ENCODE measurements at places on chromosomes 13 and 19. TPM values are rescaled to one million over a fixed set of nuclear protein-coding genes. Genes with fewer than 3 reads are reported as not detected.

SWSAP1 gene
- total RNA-seq: 1.7 TPM

DACT3 gene
- total RNA-seq: 3.1 TPM

UBL5 gene
- 214 TPM for total RNA-seq

C13orf42 gene
- total RNA-seq: not detected

ZNF865 gene
- 11.4 TPM for total RNA-seq

COX6B2 gene
- 0.14 TPM for total RNA-seq

SULT2B1 gene
- total RNA-seq: not detected

DNA sequence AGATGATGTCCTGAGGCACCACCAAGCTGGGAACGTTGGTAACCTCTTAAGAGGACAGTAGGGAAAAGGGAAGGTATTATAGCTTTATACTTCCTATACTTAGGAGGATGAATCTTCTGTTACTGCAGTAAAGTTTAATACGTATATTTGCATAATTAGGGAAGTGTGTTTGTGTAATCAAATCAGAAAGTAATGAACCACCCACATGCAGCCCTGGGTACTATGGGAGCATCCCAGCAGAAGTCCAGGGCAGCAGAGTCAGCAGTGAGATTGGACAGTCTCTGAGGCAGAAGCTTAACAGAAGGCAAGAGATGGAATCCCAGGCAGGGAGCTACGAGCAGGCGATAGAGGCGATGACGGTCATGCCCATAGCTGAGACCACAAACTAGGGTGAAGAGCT is 12.5 kb downstream of the SAFB start:
- peaks cover 50% of the 10 kb centered on the region for H3K4me1 ChIP-seq
- no peak overlapping the region for H3K4me3 ChIP-seq
- no peak for DNase-seq
- no peaks in the 10 kb centered on the region for H3K27me3 ChIP-seq
- H3K27ac ChIP-seq: no peak overlapping the region

DNA sequence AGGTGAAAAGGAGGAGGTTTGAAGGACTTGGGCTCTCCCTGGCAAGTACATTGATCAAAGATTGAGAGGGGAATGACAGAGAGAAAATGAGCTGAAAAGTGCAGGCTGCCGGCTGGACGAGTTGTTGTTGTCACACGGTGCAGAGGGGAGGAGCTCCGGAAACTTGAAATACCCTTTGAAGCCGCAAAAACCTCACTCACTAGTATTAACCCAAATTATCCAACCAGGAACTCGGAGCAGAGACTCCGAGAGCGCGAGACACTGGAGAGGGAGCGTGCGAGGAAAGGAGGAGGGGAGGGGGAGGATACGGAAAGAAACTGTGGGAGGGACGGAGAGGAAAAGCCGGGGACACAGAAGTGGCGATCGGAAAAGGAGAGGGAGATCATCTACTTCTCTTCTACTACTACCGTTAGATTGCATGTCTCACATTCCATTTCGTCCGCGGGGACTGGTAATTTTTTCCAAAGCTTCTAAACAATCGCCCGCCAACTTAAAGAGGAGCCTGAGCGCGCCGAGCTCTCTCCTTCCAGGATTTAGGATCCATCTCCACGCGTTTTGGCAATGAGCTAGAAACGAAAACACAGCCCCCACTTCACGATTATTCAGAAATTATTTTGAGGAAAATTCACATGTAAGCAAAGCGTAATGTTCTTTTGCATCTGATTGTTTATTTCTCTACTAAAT is at the start of gene DACH1:
Gene DACH1 (minus strand): TSS at position 74 of the 684 bp plus-strand sequence.
- peak within 1 kb of the TSS; percentile 55 for H3K27ac ChIP-seq
- H3K27me3 ChIP-seq: peaks cover 48% of the 10 kb centered on the region
- H3K4me1 ChIP-seq: peaks cover 19% of the 10 kb centered on the region
- H3K36me3 ChIP-seq: peaks cover 3% of the 10 kb centered on the region
- H3K4me3 ChIP-seq: peak within 1 kb of the TSS; percentile 81

DNA sequence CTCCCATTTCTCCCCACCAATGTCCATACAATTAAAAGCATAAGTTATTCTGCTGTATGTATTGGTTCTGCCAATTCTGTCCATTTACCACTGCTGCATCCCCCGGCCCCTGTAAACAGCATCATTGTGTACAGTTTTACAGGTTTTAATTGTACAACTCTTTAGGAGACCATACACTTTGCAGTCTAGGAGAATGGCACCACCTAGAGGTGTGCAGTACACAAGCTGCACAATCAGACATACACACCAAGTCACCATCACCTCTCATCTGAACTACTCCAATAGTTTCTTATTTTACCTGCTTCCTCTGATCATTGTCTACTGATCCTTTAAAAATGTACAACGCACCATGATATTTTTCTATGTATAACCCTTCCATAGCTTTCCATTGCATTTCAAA is 855.9 kb upstream of the KLHL1 start:
- no peak overlapping the region for H3K4me3 ChIP-seq
- no peak overlapping the region for H3K27ac ChIP-seq
- no peaks in the 10 kb centered on the region for H3K4me1 ChIP-seq
- H3K36me3 ChIP-seq: no peaks in the 10 kb centered on the region
- DNase-seq: no peak

DNA sequence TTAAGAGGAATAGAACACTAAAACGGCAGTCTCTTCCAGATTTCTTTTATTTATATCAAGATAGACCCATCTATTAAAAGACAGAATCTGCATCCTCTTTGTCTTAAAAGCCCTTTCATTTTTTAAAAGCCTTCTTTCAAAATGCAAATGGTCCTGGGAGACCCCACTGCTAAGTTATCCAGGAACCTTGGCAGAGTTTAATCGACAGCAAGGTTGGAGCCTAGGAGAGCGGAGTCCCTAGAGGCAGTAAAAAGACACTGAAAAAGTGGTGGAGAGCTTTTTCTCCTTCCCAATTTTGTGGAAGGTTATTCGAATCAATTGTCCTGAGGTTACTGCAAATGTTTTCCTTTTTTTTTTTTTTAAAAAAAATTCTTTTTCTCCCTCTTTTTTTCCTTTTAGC is 294.7 kb downstream of the NALCN start:
- no peak overlapping the region for H3K4me3 ChIP-seq
- no peaks in the 10 kb centered on the region for H3K4me1 ChIP-seq
- no peak for DNase-seq
- peaks cover 3% of the 10 kb centered on the region for H3K27me3 ChIP-seq
- no peaks in the 10 kb centered on the region for H3K36me3 ChIP-seq

- peaks cover 27% of the 10 kb centered on the region for H3K4me1 ChIP-seq
- no peak for DNase-seq
- H3K4me3 ChIP-seq: no peak overlapping the region
- no peak overlapping the region for H3K27ac ChIP-seq
These were observed 7.8 kb downstream of the ACP4 start for GRCh38 chr19:50797781-50798658.

GRCh38 chr19:47228168-47228936 is 2.6 kb downstream of the BBC3 start:
- H3K27me3 ChIP-seq: no peaks in the 10 kb centered on the region
- peaks cover 8% of the 10 kb centered on the region for H3K36me3 ChIP-seq
- peak; percentile 72 for DNase-seq
- peaks cover 35% of the 10 kb centered on the region for H3K4me1 ChIP-seq
- peak overlapping the region; percentile 77 for H3K4me3 ChIP-seq
- no peak overlapping the region for H3K27ac ChIP-seq

- no peaks in the 10 kb centered on the region for H3K4me1 ChIP-seq
- H3K27ac ChIP-seq: no peak overlapping the region
- no peak overlapping the region for H3K4me3 ChIP-seq
- DNase-seq: no peak
- peaks cover 41% of the 10 kb centered on the region for H3K36me3 ChIP-seq
These were observed 130.5 kb downstream of the ATP11A start for GRCh38 chr13:112820318-112820717.

DNA sequence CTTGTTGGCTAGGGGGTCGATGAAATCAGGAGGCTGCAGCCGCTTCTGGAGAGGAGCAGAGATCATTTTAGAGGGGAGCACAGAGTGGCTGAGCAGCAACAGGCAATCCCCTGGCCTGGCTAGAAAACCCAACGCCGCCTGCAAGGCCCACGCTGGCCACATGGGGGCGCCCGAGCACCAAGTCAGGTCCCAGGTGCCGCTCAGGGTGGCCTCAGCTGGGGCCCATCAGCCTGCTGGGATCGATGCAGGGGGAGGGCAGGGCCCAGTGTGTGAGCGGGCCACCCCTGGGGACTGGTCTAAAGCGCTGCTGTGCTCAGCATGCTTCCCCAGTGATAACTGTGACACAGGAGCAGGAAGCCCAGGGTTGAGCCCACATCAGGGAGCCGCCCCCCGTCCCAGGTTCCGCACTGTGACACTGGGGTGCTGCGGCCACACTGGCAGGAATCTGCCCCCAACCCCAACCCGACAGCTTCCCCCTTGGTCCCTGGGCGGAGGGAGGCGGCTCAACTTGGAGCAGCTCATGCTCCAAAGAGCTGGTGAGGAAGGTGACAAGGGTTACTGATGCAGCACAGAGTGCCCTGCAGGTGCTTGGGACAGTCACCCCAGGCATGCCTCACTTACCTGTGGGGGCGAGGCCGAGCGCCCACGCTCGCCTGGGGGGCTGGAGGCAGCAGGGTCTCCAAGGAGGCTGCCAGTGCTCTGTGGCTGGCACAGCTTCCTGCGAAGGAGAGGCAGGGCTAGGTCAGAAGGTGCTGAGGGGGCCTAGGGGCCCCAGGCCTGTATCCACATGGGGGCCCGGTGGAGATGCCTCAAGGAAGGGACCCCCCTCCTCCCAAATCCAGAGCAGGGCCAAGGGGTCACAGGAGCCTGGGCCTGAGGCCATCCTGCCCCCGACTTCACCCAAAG is 13.3 kb upstream of the ISYNA1 start:
- peaks cover 14% of the 10 kb centered on the region for H3K36me3 ChIP-seq
- peak overlapping the region; percentile 51 for H3K27ac ChIP-seq
- H3K27me3 ChIP-seq: no peaks in the 10 kb centered on the region
- peak; percentile 94 for DNase-seq

DNA sequence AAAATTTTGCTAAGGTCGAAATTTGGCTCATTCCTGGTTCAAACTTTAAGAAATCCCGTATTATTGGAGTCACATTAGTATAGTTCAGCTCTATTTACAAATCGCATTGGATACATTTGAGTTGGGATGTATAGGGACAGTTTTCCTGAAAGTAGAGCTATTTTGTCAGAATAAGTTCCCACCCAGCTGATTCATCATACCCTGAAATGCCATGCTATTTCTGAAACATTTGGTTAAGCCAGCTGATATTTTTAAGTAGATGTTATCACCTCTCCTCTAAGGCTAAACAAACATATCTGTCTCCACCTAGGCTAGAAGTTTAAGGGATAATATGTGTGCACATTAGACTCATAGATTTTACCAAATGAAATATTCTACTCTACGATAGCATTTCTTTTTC is 226.2 kb upstream of the ARGLU1 start:
- no peaks in the 10 kb centered on the region for H3K36me3 ChIP-seq
- no peak overlapping the region for H3K27ac ChIP-seq
- H3K4me3 ChIP-seq: no peak overlapping the region
- H3K4me1 ChIP-seq: no peaks in the 10 kb centered on the region
- H3K27me3 ChIP-seq: peaks cover 13% of the 10 kb centered on the region

DNA sequence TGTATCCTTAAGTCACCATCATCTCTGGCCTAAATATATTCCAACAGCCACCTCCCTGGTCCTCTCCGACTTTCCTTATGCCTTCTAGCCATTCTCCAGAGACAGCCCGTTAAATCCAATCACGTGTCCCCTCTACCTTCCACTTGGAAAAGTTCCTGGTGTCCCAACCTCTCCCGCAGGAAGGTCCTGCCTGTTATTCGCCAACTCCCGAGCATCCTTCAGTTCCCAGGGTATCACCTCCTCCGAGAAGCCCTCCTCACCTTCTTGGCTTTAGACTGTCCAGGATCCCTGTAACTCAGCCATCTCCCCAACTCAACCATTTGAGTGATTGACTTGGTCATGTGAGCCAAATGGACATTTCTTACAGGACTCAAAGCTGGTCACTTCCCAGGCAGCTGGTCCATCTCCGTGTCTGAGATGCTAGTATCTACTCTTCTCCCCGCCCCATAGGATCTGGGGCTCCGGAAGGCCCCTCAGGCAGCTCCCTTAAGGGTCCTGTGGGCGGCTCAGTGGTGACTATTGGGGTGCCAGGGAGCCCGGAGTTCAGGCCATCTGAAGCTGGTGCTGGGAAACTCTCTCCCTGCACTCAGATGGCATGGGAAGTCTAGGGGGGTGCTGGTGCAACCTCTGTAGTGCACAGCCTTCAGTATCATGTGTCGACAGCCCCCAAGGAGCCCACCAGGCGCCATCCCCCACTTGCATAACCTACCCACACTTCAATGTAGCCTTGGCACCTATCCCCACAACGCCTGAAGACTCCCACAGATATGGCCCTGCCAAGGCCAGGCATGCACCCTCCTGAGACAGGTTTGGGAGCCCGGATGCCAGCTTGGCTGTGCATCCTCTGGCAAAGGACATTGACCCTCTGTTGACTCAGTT is 27.9 kb upstream of the NANOS3 start:
- peaks cover 44% of the 10 kb centered on the region for H3K4me1 ChIP-seq
- no peak for DNase-seq
- no peaks in the 10 kb centered on the region for H3K27me3 ChIP-seq
- H3K27ac ChIP-seq: peak overlapping the region; percentile 77

GRCh38 chr13:73210218-73210883 is 151.5 kb downstream of the KLF5 start:
- no peak for DNase-seq
- no peak overlapping the region for H3K4me3 ChIP-seq
- no peak overlapping the region for H3K27ac ChIP-seq
- no peaks in the 10 kb centered on the region for H3K27me3 ChIP-seq

GRCh38 chr13:44410328-44410859 is 36.8 kb downstream of the SERP2 start:
- peak; percentile 11 for DNase-seq
- peaks cover 6% of the 10 kb centered on the region for H3K4me1 ChIP-seq

DNA sequence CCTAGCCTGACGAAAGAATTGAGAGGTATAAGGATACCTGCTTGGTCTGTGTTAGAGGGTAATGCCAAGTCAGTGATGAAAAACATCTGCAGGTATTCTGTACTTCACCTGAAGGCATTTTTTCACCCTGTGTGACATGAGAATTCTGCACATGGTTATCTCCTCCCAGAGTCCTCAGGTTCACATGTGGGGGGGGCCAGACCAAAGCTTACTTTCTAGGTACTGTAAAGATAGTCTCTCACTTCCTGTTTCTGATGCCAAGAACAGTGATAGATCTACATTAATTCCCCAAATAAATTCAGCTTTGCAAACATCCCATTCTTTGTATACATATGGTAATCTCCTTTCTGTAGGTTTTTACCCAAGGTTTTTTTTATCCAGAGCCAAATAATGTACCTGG is 53.4 kb downstream of the GPC6 start:
- DNase-seq: no peak
- H3K27me3 ChIP-seq: no peaks in the 10 kb centered on the region
- no peak overlapping the region for H3K27ac ChIP-seq
- no peaks in the 10 kb centered on the region for H3K36me3 ChIP-seq
- no peak overlapping the region for H3K4me3 ChIP-seq

DNA sequence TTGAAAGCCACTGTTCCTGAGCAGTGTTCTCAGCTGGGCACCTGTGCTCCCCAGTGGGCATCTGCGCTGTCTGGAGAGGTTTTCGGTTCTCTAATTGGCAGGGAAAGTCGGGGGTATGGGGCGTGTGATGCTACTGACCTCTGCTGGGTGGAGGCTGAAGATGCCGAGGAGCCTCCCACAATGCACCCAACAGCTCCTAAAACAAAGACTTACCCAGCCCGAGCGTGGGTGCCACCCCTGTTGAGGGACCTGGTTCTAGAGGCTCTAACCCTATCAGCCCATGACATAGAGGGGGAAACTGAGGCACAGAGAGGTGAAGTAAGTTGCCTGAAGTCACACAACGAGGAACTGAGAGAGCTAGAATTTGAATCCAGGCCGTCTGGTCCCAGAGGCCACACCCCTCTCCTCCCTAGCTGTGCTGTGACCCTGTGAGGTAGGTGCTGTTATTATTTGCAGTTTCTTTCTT is 2.3 kb downstream of the SPACA4 start:
- H3K36me3 ChIP-seq: no peaks in the 10 kb centered on the region
- H3K27ac ChIP-seq: no peak overlapping the region
- peak; percentile 74 for DNase-seq
- H3K27me3 ChIP-seq: no peaks in the 10 kb centered on the region
- peaks cover 3% of the 10 kb centered on the region for H3K4me1 ChIP-seq
